ACHN (cell line): ENCODE measurements at places on chromosomes 2 and 18.

DNA sequence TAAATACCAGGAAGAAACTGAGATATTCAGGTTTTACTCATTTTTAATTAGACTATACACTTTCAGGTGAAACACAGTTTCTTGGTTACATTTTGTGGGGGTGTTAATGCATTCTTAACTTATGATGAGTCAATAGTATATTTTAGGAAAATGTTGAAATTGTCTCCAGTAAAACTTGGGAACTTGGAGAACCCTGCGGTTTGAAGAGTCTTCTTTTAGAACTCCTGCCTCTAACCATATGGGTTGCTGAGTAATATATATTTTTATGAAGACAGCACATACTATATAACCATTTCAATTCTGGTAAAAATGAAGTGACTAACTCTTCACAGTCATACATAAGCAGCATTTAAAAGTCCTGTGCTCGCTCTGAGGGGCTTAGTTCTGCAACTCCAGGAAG, 308.2 kb upstream of the LRATD1 start:
- DNase-seq: no peak

GRCh38 chr2:29804671-29805070, 116.7 kb downstream of the ALK start:
- no peak for DNase-seq

DNA sequence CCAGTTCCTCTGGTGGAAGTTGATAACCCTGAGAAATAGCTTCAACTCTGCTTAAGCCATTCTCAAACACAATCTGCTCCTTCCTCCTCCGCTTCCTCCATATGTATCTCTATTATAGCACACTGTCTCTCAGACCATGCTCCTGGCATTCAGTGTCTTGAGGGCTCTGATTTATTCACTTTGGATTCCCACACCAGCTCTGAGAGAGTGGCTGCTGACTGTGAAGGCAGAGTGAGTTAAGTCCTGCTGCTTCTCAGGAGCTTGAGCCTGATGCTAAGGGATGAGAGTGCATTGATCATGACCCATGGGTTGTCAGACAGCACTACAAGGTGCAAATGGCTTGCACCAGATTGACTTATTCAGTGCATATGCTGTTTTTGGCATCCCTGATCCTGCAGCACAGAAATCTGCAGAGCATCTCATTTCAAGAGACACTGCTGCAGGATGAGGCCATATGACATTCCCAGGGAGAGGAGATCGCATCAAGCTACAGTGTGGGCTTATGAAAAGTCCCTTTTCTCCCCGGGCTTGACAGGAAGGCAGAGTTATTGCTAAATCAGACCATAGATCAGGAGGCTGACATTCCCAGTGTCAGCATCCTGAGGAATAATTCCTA, 500.5 kb upstream of the RAB6C start:
- no peak for DNase-seq

GRCh38 chr2:187509667-187510417, 44.4 kb downstream of the TFPI start:
- no peak for DNase-seq

- DNase-seq: no peak
Observed at GRCh38 chr2:9145752-9146430, 60.7 kb upstream of the ASAP2 start.

- DNase-seq: peak; percentile 24
Observed at GRCh38 chr2:42944779-42945415, 152.5 kb upstream of the HAAO start.

DNA sequence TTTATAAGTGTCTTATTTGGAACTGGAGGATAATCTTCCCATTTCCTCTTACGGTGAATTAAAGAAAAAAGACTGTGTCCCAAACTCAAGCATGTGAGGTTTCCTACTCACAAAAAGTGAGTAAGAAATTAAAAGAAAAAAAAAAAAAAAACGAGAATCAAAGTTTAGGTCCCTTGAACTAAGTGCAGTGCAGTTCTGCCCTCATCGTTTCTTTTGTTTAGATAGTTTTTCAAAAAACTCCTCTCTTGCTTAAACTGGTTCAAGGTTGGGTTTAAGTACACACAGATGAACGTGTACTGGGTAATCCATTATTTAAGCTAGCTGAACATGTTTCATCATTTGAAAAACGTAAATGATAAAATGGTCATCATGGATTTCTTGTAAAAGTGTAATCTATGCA, 235.9 kb upstream of the KCNJ3 start:
- DNase-seq: no peak

DNA sequence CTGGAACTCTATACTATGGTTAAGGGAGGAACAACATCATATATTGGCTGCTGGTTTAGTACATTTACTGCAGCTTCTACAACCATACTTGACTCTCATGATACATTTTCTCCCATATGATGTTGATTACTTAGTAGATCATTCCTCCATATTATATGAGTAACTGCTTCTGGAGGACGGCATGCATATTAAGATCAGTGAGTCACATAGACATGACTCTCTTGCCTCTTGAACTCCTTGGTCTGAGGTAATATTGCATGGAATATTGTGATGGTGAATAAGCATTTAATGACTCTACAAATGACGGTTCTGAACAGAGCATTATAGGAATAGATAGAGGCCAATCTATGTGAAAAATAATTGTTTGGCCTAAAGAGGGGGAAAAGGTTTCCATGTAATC, 418.8 kb upstream of the SPHKAP start:
- no peak for DNase-seq

GRCh38 chr2:227164763-227165291, 403 bp downstream of the COL4A3 start:
- peak; percentile 37 for DNase-seq

DNA sequence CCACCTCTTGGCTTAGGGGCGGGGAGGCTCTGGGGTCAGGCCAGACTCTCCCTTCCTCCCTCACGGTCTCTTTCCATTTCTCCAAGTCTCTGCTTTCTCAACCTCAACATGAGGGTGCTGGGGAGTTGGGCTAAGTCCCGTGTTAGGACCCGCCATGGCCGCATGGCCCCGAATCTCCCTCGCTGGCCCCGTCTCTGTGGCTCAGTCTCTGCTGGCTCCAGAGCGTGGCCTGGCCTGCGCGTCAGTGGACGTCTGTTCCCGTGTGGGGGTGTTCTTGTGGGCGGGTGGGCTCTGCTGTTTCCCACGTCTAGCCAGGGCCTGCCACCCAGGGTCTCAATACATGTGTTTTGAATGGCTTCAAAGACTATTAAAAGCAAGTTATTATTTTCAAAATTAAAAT, 12.4 kb downstream of the ALLC start:
- DNase-seq: no peak
